T follicular helper cell (primary cell): ENCODE measurements at places on chromosomes 2 and 18.

DNA sequence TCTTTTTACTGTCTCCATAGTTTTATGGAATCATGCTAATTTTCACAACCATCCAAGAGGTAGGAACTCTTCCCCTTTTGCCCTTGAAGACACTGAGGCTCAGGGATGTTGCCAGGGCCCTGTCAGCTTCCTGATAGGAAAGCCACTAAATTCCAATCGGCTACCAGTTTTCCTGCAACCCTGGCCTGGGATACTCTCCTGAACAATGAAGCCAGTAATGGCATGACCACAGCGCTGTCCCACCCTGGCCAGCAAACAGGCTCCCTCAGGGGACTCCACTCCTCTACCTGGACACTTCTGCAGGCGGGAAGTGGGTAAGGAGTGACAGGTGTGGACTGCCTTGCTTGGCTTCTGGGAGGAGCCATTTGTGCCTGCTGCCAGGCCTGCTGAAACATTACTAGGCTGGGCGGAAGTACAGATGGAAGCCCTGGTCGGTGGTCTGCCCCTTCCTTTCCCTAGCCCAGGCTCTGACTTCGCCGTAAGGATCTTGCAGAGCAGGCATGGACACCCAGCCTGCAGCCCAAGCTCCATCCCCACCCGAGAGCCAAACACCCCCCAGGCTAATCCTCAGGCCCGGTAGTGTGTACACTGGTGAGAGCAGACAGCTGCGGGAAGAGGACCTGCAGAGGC is 78.8 kb upstream of the SMAD2 start:
- DNase-seq = no peak

- DNase-seq = no peak
Observed at GRCh38 chr2:47405757-47406156, 2.8 kb downstream of the MSH2 start.

- no peak for DNase-seq
Observed at GRCh38 chr2:8496617-8497016, 185.2 kb upstream of the ID2 start.

GRCh38 chr2:215799194-215799593 is 214.2 kb downstream of the MREG start:
- no peak for DNase-seq

- no peak for DNase-seq
Observed at GRCh38 chr2:62968168-62968567, 82.5 kb upstream of the OTX1 start.

- DNase-seq = no peak
Observed at GRCh38 chr18:3664563-3665178, 214.7 kb downstream of the TGIF1 start.

DNA sequence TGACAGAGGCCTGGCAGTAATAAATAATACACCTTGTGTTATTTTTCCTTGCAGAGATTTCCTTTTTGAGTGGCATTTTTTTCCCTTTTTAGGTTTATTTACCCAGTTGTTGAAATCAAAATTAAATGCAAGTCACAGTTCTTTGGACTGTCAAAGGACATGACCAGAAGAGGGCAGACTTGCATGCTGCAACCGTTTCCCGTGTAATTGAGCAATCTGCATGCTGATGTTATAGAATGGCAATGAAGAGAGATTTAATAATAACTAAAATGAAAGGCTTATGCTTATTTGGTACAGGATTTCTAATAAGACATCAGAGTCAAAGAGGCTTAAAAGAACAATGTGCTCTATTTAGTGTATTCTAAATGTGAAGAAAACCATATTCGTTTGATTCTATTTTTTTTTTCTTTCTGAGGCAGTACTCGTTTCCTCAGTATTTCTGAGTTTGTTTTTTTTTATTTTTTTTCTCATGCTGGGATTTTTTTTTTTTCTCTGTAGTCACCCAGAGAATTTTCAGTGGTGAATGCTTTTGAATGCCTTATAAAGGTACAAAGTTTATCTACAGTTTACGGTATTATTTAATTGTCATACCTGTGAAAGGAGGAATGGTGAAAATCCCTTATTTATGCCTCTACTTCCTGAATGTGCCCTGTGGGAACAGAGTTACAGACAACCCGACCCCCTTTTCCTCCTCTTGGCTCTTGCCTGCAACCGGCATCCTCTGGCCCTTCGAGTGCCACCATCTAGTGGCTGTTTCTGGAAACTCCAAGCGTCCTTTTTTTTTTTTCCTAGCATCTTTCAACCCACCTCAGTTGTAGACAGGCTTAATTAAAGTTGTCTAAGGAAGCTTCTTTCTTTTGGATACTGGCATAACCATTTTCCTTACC is 368.5 kb downstream of the LRRTM1 start:
- DNase-seq = no peak

- no peak for DNase-seq
Observed at GRCh38 chr18:34467058-34467457, 242.3 kb upstream of the NOL4 start.

- DNase-seq = no peak
Observed at GRCh38 chr18:56423626-56424025, 214.8 kb downstream of the TXNL1 start.

DNA sequence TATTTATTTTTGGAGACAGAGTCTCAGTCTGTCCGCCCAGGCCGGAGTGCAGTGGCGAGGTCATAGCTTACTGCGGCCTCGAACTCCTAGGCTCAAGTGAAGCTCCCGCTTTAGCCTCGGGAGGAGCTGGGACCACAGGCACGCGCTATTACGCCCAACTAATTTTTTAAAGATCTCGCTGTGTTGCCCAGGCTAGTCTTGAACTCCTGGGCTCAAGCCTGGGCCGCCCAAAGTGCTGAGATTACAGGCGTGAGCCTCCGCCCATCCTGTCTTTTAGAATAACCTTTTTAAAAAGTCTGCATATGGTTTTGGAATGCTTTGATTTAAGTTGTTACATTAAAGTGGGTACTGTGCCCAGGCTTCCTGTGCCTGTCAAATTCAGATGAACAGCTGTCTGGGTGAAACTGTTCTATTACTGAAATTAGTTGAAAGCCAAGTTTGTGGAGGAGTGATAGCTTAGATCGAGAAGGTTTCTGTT is 944 bp downstream of the RAB3GAP1 start:
- no peak for DNase-seq

GRCh38 chr18:12245793-12246135 is 8.4 kb upstream of the CIDEA start:
- DNase-seq = no peak

DNA sequence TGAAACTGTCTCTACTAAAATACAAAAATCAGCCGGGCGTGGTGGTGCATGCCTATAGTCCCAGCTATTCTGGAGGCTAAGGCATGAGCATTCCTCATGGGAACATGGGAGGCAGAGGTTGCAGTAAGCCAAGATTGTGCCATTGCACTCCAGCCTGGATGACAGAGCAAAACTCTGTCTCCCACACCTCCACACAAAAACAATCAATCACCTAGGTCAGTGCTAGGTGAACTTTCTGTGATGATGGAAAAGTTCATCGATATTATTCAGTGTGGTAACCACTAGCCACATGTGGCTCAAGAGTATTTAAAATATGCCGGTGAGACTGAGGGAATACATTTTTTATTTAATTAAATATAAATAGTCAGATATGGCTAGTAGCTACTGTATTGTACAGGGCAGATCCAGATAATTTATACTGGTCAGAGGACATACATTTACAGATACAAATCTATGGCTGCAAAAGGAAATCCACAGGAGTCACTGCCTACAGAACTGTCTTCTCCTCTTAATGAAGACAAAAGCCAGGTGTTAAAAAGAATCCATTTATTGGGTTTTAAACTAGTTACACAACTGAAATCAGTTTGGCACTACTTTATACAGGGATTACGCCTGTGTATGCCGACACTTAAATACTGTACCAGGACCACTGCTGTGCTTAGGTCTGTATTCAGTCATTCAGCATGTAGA is 3.9 kb upstream of the GPR75 start:
- no peak for DNase-seq

- DNase-seq = no peak
Observed at GRCh38 chr2:63347361-63347760, 240.9 kb downstream of the WDPCP start.

DNA sequence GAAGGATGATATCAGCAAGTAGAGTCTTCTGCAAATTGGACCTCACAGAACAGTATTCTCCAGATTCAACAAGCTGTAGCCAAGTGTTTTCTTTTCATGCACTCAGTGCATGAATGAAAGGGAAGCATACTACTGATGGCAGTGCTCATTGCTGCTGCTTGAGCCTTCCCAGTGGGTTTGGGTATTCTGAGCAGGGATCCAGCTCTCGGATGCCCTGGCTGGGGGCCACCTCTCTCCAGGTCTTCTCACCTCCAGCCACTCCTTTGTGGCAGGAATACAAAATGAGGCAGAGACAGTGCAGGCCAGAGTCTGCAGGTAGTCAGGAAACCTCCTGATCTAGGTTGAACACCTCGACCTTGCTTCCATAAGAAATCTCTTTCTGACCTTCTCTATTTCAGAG is 390.4 kb upstream of the CELF4 start:
- DNase-seq = no peak

DNA sequence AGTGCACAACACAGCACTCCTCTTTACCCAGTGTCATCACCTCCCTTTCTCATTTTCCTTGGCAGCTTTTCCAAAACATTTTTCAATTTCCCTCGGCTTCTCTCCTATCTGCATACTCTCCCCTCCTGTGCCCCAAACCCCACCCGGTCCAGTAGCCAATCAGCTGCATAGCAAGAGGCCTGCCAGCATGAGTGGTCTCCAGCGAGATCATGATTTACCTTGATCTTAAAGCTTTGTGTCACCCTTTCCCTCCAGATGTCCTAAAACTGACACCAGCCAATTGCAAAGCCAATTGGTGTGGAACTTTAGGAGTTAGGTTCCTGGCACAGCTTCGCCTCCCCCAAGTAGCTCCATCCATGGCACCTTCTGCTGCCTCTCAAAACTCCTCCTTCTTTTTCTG is 45.2 kb upstream of the SH3RF3 start:
- DNase-seq = no peak

- no peak for DNase-seq
Observed at GRCh38 chr2:177195194-177195593, 17.4 kb upstream of the HNRNPA3 start.

DNA sequence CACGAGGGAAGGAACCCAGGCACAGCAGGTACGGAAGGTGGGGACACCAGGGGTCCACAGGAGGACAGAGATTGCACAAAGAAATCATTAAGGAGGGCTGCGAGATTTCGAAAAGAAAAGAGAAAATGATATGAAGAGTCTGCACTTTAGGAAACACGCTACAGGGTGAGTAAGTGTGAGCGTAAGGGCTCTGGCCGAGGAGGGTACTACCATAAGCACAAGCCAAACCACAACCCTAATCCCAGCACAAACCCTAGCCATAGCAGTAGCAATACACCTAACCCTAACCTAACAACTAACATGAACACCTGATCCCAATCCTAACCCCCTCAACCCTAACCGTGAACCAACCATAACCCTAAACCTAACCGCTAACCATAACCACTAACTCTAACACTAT is 104.0 kb downstream of the ZNF516 start:
- DNase-seq = no peak

- DNase-seq = no peak
Observed at GRCh38 chr2:225104321-225104720, 62.1 kb upstream of the DOCK10 start.
